ENCODE measurements at places on chromosomes 1 and 21.
A peak's percentile ranks its signal among the peaks of the same experiment; 100 is the strongest.

DNA sequence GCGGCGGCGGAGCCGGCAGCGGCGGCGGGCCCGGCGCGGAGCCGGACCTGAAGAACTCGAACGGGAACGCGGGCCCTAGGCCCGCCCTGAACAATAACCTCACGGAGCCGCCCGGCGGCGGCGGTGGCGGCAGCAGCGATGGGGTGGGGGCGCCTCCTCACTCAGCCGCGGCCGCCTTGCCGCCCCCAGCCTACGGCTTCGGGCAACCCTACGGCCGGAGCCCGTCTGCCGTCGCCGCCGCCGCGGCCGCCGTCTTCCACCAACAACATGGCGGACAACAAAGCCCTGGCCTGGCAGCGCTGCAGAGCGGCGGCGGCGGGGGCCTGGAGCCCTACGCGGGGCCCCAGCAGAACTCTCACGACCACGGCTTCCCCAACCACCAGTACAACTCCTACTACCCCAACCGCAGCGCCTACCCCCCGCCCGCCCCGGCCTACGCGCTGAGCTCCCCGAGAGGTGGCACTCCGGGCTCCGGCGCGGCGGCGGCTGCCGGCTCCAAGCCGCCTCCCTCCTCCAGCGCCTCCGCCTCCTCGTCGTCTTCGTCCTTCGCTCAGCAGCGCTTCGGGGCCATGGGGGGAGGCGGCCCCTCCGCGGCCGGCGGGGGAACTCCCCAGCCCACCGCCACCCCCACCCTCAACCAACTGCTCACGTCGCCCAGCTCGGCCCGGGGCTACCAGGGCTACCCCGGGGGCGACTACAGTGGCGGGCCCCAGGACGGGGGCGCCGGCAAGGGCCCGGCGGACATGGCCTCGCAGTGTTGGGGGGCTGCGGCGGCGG, 1.0 kb downstream of the ARID1A start:
- peak; percentile 53 for DNase-seq

DNA sequence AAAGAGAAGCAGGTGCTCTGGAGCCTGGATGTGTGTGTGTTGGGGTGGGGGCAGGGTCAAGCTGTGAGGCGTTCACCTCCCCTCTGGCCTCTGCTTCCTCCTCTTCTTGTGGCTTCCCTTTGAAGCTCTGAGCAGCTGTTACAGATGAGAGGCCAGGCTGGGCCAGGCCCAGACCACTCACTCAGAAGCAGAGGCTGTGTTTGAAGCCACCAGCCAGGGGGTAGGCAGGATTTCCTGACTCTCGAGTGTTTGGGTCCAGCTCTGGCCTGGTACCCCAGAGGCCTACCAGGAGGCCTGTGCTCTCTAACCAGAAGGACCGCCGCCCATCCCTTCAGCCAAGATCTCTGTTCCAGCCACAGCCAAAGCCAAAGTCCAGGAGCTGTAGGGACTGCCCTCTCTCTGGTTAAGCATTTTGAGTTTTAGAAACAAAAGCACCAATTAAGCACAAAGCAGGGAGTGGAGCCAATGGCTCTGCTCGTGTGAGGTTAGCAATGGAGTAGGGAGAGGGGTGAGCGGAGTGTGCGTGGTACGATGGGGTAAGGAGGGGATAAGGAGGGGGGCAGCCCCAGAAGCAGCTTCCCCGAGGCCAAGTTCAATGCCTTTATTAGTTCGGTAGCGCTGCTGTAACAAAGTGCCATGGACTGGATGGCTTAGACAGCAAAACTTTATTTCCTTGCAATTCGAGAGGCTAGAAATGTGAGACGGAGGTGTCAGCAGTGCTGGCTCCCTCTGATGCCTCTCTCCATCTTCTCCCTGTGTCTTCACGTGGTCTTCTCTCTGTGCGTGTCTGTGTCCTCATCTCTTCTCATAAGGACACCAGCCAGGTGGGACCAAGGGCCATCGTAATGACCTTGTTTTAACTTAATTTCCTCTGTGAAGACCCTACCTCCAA, 20.5 kb downstream of the RCSD1 start:
- DNase-seq = no peak

DNA sequence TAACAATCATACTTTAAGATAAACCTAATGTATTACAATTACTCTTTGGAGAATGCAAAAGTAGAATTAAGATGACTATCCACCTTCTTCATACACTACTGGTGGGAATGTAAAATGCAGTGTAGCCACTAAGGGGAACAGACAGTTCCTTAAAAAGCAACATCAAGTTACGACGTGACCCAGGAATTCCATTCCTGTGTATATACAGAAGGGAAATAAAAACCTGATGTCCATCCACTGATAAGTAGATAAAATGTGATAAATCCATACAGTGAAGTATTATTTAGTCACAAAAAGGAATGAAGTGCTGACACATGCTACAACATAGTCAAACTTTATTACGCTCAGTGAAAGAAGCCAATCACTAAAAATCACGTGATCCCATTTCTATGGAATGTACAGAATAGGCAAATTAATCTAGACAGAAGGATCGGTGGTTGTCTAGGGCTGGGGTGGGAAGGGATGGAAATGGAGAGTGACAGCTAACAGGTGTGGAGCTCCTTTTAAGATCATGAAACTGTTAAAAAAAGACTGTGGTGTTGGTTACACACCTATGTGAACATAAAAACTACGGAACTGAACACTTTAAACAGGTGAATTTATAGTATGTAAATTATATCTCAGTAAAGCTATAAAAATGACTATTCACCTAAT, 42.1 kb downstream of the NRIP1 start:
- no peak for DNase-seq

DNA sequence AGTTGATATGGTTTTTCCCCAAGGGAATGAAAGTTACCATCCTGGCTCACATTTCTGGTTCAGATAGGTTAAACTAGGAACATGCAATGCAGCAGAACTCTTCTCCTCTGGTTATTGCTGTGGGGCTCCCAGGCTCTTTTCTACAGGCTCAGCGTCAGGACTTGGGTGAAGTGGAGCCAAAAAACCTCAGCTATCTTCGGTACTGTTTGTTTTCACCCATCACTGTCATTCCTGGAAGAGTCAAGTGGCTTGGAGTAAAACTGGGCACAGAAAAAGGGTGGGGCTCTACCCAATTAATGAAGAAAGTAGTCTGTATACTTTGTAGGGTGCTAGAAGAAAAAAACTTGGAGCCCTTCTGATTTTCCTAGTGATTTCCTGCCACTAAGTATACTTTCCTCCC, 9.4 kb downstream of the WNT2B start:
- DNase-seq = no peak

DNA sequence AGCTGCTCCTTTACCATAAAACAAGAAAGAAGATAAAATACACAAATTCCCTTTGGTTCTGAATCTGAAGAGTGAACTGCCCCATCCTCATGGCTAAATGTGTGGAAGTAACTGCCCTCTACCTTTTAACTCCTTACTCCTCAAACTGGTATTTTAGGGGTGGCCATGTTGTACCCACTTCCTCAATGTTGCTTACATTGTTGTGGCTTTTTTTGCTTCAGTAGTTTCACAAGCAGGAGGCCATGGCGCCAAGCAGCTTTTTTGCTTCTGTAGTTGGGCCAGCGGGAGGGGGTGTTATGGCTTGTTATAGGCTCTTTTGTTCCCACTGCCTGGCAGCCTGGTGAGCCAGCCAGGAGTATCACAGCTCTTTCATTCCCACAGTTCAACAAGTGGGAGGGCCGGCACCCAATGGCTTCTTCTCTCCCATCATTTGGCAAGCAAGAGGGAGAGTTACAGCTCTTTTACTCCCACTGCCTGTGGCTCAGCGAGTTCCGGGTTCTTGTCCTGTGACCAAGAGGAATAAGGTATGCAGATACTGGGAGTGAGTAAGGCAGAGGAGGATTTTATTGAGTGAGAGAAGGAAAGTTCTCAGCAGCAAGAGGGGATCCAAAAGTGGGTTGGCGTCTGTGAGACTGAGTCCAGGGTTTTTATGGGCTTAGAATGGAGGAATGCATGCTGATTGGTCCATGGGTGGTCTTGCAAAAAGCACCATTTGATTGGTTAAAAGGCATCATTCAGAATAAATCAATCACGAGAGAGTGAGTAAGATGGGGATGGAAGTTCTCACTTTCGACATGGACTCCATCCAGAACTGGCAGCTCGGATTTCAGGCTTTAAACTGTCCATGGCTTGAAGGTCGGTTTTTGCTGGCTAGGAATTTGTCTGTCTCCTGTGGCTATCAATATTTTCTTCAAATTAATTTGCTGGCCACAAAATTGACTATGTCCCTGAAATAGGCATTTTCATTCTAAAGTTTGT, 429.6 kb downstream of the HLX start:
- DNase-seq = no peak

DNA sequence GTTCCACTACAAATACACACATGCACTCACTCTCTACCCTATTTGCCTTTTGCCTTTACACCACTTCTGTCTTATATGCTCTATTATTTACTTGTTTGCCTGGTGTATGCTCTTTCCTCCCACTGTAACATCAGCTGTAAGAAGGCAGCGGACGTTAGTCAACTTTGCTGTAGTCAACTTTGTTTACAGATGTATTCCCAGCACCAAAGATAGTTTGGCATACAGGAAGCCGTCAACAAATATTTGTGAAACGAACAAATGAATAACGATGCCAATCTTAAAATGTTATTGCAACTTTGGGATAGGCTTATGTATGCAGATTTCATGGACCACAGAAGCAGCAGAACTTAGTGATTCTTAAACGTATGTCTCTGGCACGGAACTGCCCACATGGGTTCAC, 138.3 kb upstream of the GALNT2 start:
- no peak for DNase-seq

GRCh38 chr1:151604291-151604690, 7.6 kb upstream of the SNX27 start:
- no peak for DNase-seq

DNA sequence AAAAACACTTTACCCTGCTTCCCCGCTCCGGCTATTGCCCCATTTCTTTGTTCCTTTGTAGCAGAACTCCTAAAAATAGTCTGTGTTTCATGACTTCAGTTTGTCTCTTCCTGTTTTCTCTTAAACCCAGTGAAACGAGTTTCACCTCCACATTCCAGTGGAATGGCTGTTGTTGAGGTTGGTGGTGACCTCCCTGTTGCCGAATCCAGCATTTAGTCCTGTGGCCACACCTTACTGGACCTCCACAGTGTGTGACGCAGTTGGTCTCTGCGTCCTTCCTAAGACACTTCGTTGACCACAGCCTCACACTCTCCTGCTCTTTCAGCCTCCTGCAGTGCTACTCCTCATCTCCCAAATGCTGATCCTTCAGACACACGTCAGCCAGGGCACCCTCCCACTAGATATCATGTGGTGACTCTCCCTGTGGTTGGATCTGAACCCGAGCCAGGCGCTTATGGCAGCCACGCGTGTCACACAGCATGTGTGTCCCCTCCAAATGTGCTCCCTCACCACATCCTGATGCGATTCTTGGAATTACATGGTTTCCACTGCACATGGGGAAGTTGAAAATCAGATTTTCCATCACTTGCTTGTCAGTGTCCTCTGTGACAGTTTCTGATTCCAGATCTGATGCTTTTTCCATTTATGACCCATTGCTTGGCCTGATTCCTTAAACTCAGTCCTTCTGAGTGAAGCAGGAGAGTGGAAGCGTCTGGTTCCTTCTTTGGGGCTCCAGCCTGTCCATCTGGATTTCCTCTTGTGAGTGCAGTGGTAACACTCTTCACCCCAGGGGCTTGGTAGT, 99.1 kb upstream of the ARTN start:
- DNase-seq = peak; percentile 6

DNA sequence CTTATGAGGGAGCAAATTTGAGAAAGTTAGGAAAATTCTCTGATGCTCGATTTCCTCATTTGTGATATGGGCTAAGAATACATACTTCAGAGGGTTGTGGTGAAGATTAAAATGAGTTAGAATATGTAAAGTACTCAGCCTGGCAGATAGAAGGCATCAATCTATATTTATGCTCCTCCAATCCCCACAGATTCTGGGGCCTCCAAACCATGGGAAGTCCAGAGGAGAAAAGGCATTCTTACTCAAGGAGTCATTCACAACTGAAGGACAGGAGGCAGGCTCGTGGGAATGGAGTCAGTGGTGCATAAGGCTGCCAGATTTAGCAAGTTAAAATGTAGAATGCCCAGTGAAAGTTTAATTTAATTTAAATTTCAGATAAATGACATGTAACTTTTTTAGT, 330.0 kb upstream of the POU3F1 start:
- DNase-seq = no peak

DNA sequence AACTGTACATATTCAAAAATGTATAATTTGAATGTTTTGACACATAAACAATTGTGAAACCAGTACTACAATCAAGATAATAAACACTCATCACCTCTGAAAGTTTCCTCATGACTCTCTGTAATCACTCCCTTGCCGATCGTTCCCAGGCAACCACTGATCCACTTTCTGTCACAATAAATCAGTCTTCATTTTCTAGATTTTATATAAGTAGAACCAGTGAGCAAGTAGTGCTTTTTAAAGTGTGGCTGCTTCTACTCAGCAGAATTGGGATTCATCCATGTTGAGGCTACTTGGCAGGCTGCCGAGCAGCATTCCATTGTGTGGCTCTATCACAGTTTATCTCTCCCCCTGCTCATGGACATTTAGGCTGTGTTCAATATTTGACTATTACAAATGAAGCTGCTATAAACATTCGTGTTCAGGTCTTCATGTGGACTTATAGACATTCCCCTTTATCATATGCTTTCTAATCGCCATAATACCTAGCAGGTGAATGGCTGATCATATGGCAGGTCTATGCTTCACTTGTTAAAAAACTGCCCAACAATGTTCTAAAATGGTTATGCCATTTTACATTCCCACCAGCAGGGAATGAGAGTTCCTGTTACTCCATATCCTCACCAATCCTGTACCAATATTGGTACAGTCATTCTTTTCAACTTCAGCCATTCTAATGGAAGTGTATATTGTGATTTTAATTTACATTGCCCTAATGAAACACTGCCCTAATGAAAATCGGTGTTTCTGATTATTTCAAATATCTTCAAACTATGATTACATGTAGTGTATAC, 20.5 kb downstream of the TEX38 start:
- no peak for DNase-seq

Measured in retina (tissue), 1 donor.